HFFc6 (cell line): ENCODE measurements at places on chromosomes 1 and 21. TPM values are rescaled to one million over a fixed set of nuclear protein-coding genes. Genes with fewer than 3 reads are reported as not detected.

PRAMEF4 gene
- total RNA-seq: not detected in 3 replicates

- peak; percentile 68 for DNase-seq
Observed at GRCh38 chr1:204258213-204259115, 44.7 kb upstream of the GOLT1A start.

- DNase-seq: no peak
Observed at GRCh38 chr1:53557830-53558738, 98.9 kb downstream of the DMRTB1 start.

DNA sequence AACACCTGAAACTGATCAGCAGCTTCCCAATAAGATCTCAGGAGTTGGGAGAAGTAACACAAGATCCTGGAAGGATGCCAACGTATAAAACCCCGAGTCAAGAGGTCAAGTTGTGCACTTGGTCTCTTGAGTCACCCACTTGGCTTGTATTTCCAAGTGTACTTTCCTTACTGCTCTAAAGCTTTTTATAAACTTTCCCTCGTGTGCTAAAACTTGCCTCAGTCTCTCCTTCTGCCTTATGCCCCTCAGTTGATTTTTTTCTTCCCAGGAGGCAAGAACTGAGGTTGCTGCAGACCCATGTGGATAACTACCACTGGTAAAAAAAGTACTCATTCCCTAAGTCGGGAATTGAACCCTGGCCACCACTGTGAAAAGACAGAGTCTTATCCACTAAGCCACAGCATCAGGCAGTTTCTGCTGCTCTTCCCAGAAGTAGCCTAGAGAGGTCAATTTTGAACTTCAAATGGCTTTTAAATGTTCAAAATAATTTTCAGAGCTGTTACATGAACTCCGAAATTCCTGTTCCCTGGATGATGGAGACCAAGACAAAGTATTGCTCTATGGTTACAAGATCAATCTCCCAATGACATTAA is 28.9 kb downstream of the ITLN2 start:
- DNase-seq: peak; percentile 32

- no peak for DNase-seq
Observed at GRCh38 chr21:33308586-33309490, 15.9 kb upstream of the IFNAR1 start.
